ENCODE measurements at places on chromosomes 2 and 18. TPM values are rescaled to one million over a fixed set of nuclear protein-coding genes. Genes with fewer than 3 reads are reported as not detected.

The RNMT gene
- 50.8 TPM for polyA plus RNA-seq

The NT5DC4 gene
- not detected for polyA plus RNA-seq

GRCh38 chr2:193907561-193907960 is 1712.8 kb upstream of the TMEFF2 start:
- DNase-seq: no peak

- DNase-seq: no peak
These were observed 678.4 kb upstream of the ZNF804A start for GRCh38 chr2:183919926-183920325.

DNA sequence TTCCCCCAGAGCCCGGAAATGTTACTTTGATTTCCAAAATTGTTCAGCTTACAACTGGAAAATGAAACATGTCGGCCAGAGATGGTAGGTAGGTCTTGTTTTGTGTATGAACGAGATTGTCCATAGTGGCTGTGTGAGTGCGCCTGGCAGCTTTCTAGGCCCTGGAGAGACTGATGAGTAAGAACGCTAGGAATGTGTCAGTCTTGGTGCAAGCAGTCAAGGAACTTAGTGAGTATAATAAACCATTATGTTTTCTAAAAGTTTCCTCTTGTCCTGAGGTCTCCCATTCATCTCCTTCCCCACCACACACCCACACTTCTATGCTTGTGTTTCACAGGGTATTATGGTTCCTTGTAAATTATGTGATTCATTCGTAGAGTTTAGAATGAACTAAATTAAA is 234.2 kb downstream of the CDH2 start:
- no peak for DNase-seq

DNA sequence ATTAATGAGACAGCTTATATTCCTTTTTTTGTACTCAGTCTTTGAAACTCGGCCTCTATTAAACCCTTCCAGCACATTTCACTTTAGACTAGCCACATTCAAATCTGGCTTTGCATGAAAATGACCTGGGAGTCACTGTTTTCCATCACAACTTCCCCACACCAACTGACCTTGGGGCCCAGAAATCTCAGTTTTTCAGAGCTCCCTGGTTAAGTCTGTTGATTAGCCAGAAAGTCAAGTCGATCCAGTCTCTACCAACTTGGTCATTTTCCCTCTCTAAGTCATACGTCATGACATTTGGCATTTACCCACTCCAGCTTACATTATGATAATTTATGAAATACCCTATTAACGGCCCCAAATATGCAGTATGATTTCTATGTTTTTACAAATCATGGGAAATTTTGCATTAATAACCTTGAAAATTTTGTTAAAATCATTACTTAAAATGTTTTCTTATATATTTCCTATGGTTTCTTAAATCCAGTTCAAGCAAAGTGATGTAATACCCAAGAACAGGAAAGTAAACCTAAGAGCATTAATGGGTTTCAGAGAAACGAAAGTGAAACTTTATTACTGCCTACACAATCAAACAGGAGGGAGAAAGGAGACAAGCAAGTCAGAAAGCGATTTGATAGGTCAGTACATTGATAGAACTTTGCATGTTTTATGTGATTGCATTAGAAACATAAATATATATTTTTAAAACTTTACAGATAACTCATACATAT is 77.1 kb downstream of the SPATS2L start:
- peak; percentile 71 for DNase-seq

- DNase-seq: no peak
These were observed 46.3 kb downstream of the MTCL1 start for GRCh38 chr18:8751692-8752091.

GRCh38 chr2:144081272-144081671 is 438.6 kb downstream of the ZEB2 start:
- no peak for DNase-seq

Data from left lung (tissue), 14 donors.